NCI-H2171 treated with DMSO at 0.1 percent for 48 hours (cell line): ENCODE measurements at places on chromosomes 4 and X.

- DNase-seq, result peak; percentile 83
Observed at GRCh38 chrX:23792861-23793553, 10.0 kb downstream of the SAT1 start.

- no peak for DNase-seq
Observed at GRCh38 chr4:162700815-162701361, 465.8 kb downstream of the NAF1 start.

- no peak for DNase-seq
Observed at GRCh38 chrX:20967725-20968124, 406.5 kb upstream of the CNKSR2 start.

GRCh38 chr4:173091362-173091761 is 77.2 kb upstream of the GALNT7 start:
- DNase-seq, result no peak

DNA sequence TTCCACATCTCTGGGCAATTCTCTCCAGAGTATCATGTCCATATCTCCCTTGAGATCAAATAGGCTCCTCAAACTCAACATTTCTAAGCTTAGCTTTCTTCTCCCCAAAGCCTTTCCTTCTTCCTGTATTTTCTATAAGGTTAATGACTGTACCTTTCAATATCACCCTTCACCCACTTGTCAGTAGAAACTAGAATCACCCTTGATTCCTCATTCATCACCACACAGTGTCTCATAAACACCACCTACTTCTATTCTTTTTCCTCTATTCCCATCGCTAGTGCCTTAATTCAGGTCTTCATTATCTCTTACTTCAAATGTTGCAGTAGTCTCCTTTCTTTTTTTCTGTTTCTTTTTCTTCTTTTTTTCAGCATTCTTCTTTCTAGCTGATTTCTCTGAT is 28.3 kb upstream of the SMS start:
- DNase-seq, result no peak

GRCh38 chrX:46884799-46885198 is 27.4 kb upstream of the JADE3 start:
- DNase-seq, result no peak

- no peak for DNase-seq
Observed at GRCh38 chr4:84167093-84167492, 332.0 kb downstream of the NKX6-1 start.

DNA sequence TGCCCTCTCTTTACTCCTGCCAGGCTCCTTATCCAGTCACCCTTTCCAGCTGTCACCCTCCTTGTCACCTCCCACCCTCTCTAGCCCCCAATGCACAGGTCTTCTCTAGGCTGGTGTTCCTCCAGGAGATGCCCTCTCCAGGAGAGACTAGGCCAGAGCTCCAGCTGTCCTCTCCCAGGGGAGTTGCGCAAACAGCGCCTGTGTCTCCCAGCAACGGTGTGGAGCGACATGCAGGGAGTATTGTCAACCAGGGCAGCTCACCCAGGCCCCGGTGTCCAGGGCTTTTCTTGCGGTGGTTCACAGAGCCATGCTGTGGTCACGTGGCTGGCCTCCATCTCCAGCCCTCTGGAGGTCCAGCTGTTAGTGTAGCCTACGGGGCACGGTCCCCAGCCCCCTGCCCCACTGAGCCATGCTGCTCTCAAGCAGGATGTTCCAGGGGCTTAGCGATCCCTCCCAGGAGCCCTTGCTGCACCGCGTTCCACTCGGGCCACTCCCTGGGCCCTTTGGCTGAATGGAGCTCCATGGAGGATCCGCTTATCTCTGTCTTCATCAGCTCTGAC is 34.8 kb downstream of the CCNQ start:
- DNase-seq, result no peak

- DNase-seq, result no peak
Observed at GRCh38 chr4:113302051-113302450, 252.6 kb downstream of the ANK2 start.

GRCh38 chrX:48509245-48509590 is 426 bp downstream of the PORCN start:
- DNase-seq, result no peak

- no peak for DNase-seq
Observed at GRCh38 chr4:74282926-74283325, 25.3 kb upstream of the EPGN start.

DNA sequence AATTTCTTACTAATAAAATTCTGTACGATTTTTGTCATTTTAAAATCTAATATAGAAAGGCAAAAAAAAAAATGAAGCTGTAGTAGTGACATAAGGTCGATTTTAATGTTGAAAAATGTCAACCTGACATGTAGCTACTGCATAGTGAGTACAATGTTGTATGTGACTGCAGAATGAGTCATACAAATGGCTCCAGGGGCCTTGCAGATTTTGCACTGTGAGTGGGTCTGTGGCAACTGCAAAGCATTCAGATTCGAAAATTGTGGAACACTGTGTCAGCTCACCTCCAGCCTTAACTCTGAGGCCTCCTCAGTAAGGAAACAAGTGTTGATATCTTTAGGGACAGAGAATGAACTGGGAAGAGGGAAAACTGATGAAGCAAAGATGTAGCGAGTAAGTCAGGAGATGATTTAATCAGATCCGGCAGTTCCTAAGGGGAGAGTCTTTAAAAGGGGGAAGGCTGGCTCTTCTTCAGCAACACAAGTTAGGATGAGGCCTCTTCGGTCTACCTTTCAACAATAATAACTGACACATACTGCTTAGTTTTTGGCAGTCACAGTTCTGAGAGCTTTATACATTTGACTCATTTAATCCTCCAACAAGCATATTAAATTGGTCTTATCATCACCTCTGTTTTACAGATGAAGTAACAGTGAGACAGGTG is 24.9 kb downstream of the TKTL2 start:
- DNase-seq, result no peak

GRCh38 chr4:870951-871350 is 45.0 kb upstream of the CPLX1 start:
- DNase-seq, result no peak

GRCh38 chr4:168877511-168878491 is 132.3 kb downstream of the CBR4 start:
- DNase-seq, result no peak
